ENCODE measurements at places on chromosomes 3 and 15.
A peak's percentile ranks its signal among the peaks of the same experiment; 100 is the strongest.

DNA sequence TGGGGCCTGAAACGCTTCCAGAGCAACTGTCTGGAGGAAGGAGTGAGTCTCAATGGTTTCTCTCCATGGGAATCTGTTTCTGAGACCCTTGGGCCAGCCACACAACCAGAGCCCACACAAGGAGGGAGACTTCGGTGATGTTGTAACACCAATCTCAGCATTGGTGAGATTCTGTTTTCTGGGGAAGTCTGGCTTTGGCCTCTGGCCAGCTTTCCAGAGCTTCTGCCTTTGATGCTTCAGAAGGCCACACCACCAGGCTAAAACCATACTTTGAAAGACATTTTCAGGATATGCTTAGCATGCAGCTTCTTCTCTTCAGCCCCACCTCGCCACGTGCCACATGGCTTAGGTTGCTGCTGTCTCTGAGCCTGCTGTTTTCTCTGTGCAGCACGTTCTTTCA, 3.6 kb upstream of the EEFSEC start:
- DNase-seq: no peak

GRCh38 chr3:13167829-13168228, 94.6 kb upstream of the IQSEC1 start:
- no peak for DNase-seq

DNA sequence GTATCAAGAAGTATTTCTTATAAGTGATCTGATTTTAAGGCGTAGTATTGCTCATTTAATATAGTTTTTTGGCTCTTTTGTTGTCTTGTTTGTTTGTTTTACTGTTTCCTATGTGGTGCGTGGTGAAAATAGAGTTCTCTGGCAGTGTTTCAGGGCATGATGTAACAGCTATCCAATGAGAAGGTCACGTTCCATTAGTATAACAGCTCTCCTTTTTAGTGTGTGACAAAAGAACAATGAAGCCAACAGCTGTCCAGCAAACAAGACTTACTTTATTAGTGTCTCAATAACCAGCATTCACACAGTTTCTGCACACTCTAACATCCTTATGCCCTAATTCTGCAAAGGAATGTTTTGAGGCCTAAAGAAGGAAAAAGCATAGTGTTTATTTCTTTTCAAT, 127.9 kb downstream of the SLC25A26 start:
- no peak for DNase-seq

DNA sequence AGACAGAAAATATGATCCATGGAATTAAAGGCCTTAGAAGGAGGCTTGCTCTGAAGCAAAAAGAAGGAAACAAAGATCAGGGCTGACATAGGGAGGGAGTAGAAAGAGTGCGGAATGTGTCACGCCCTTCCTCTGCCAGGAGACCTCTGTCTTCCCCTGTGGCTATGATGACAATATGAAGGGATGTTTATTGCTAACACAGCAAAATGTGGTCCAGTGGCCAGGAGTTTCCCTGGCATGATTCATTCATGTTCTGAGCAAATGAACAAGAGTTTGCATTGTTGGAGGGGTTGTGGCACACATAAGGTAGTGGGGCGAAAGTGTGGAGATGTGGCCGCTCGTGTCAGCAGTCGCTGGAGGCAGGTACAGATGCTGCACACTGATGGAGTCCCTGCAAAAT, 169.4 kb downstream of the SHQ1 start:
- no peak for DNase-seq

- no peak for DNase-seq
Measured at GRCh38 chr15:35934383-35935049, 388.6 kb upstream of the DPH6 start.

DNA sequence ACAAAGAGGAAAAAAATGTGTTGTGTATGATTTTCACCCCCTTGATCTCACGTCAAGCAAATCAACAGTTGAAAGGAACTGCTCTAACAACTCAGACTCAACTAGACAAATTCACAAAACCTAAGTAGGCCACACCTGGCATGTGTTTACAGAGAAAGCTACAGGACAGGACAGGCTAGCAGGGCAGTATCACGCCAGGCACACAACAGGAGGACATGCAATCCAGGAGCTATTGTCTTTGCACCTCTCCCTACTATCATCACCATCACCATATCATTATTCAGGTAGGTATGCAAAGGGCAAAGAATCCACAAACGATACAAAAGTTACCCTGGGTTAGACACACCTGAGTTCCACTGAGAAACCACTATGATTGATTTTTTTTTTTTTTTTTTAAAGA, 86.4 kb downstream of the TBL1XR1 start:
- DNase-seq: no peak

DNA sequence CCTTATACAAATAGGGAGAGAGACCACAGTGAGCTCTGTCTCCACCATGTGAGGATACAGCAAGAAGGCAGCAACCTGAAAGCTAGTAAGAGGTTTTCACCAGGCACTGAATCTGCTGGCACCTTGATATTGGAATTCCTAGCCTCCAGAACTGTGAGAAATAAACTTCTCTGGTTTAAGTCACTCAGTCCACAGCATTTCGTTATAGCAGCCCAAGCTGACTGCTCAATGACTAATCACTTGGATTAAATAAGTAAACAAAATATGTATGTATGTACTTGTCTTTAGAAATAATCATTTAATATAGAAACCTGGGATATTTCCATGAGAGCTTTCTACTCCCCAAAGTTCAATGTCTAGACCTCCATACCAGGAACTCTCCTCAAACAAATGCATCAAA, 162.0 kb downstream of the IMPG2 start:
- DNase-seq: no peak

DNA sequence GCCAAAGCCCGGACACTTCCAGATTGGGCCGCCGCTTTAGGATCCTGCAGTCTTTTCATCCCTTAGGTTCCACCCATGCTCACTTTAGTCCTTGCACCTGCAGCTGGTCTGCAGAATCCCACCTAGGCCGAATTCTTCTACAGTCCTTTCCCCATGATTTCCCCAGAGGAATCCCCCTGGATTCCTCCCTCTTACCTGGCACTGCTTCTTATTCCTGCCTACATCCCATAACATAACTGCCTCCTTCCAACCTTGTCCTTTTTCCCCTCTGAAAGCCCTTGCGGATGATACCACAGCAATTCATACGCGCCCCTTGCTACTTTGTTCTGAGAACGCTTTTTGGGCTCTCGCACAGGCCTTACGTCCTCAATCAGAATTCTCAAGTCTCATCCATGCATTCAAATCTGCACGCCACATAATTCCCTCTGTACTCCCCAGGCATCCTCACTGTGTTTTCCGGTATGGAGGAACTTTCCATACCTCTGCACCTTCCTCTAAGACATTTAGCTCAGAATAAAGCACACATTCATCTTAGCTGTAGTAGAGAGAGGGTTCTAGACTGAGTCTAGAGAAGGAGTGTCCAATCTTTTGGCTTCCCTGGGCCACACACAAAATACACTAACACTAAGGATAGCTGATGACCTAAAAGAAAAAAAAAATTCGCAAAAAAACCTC, 619 bp downstream of the EIF2AK4 start:
- peak; percentile 36 for DNase-seq

DNA sequence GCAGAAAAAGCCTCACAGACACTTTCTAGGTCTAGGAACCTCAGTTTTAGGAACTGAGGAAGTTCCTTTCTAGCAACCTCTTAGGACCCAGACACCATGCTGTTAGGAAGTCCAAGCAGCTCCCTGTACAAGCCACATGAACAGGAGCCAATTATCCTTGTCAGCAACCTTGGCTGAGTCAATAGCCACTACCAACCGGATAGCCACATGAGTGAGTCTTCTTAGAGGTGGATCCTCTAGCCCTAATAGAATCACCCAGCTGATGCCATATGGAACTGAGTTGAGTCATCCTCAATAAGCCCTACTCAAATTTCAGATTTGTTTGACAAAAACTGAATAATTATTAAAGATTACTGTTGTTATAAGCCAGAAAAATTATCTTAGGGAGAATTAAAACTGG, 256.2 kb downstream of the NLGN1 start:
- peak; percentile 9 for DNase-seq

DNA sequence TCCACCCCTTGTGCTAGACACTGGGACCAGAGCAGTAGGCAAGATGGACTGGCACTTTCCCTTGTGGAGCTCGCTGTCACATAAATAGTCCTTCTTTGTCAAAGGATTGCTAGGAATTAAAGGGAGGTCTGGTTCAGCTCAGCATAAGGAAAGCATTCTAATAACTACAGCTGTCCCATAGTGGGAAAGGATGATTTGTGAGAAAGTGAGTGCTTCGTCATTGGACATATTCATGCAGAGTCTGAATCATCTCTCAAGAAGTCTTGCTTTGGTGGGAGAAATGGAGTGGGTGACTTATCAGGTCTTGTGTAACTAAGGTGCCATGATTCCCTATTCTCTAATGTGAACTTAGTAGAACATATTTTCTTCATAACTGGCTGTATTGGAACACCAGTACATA, 14.7 kb downstream of the PPARG start:
- peak; percentile 96 for DNase-seq

- no peak for DNase-seq
Measured at GRCh38 chr3:171700157-171700556, 110.1 kb downstream of the PLD1 start.

- DNase-seq: no peak
Measured at GRCh38 chr3:138825336-138825735, 9.4 kb downstream of the PIK3CB start.

GRCh38 chr15:49458145-49458544, 35.1 kb downstream of the FGF7 start:
- DNase-seq: peak; percentile 55

DNA sequence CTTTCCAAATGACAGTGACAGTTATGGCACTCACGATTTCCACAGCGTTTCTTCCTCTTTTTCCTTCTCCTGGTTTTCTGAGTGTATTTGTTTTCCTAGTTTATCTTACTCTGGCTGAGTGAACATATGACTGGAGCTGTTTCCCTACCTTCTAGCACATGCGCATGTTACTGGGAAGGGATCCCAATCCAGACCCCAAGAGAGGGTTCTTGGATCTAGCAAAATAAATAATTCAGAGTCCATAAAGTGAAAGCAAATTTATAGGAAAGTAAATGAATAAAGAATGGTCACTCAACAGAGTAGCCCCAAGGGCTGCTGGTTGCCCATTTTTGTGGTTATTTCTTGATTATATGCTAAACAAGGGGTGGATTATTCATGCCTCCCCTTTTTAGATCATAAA, 23.8 kb downstream of the METTL6 start:
- no peak for DNase-seq

DNA sequence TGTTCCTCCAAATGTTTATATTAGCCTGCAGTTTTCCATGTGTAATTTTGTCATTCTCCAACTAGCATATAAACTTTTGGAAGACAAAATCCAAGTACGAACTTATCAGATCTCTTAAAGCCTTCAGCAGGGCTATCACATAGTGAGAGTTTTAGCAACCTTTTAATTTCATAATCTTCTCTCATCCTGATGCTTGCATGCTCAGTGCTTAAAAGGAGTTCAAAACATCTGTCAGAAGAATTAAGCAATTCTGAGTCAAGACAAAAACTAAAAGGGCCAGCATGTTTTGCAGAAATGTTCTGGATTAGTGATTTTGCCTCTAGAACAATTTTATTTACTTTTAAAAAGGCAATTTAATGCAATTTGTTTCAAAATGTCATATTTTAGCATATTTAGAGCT, 73.4 kb upstream of the SLC2A2 start:
- DNase-seq: no peak

DNA sequence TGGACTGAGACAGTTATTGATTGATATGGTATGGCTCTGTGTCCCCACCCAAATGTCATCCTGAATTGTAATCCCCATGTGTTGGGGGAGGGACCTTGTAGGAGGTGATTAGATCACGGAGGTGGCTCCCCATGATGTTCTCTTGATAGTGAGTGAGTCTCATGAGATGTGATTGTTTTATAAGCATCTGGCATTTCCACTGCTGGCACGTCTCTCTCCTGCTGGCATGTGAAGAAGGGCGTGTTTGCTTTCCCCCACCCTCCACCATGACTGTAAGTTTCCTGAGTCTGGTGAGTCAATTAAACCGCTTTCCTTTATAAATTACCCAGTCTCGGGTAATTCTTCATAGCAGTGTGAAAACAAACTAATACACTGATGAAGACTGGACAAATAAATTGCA, 105.6 kb upstream of the MELTF start:
- no peak for DNase-seq

- peak; percentile 44 for DNase-seq
Measured at GRCh38 chr3:31472479-31473390, 60.0 kb upstream of the STT3B start.

- no peak for DNase-seq
Measured at GRCh38 chr3:131283862-131284261, 97.7 kb upstream of the NUDT16 start.

- no peak for DNase-seq
Measured at GRCh38 chr3:125967156-125967555, 1.8 kb upstream of the ROPN1B start.

DNA sequence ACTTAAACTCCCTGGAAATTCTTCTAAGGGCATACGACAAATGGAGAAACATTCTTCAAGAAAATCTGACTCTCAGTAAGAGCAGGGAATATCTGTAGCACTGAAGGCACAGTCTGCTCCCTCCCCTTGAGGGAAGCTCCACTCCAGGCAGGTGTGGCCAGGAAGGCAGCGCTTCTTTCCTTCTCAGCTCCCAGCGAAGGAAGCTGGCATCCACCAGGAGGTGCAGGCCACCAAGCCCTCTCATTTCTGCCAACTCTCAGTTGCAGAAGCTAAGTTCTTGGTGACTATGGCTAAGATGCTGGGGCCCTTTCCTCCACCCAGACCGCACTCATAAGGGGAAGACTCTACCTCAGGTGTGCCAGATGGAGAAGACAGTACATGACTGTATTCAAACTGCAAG, 37.7 kb upstream of the SLC41A3 start:
- DNase-seq: no peak

GRCh38 chr3:185366913-185367312, 4.0 kb downstream of the MAP3K13 start:
- no peak for DNase-seq

DNA sequence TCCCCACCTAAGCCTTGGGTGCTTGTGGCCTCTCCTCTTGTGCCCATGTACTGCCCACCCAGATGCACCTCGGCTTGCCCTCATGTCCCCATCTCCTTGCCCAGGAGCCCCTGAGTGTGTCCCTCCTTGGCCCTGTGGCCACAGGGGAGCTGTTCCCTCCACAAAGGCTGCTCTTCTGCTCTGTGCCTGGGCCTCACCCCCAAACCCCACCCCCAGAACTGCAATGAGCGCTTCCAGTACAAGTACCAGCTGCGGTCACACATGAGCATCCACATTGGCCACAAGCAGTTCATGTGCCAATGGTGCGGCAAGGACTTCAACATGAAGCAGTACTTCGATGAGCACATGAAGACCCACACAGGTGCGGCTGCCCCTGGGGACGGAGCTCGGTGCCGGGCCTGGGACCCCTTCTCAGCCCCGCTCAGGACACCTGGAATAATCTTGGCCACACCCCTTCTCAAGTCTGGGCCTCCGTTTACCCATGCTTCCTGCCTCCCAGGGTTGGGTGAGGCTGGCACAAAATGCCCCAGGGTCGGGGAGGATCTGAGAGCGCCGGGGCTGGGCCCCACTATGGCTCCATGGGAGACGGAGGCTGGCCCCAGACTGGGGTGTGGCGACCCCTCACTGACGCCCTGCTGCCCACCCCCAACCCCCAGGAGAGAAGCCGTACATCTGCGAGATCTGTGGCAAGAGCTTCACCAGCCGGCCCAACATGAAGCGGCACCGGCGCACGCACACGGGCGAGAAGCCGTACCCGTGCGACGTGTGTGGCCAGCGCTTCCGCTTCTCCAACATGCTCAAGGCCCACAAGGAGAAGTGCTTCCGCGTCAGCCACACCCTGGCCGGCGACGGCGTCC, 10.3 kb downstream of the ZBTB47 start:
- no peak for DNase-seq

Data from fibroblast of skin of right quadriceps (primary cell).